ENCODE measurements at places on chromosomes 7 and 10. TPM values are rescaled to one million over a fixed set of nuclear protein-coding genes. Genes with fewer than 3 reads are reported as not detected.

The SPDYE9 gene
- not detected for total RNA-seq

The NPTX2 gene
- 3.1 TPM for total RNA-seq

The CLRN3 gene
- total RNA-seq = not detected

The CXCL12 gene
- 144 TPM for total RNA-seq

The ZNF777 gene
- total RNA-seq = 7.2 TPM

The PSD gene
- 0.49 TPM for total RNA-seq

The LSM8 gene
- total RNA-seq = 19.1 TPM

The TMEM26 gene
- 0.95 TPM for total RNA-seq

DNA sequence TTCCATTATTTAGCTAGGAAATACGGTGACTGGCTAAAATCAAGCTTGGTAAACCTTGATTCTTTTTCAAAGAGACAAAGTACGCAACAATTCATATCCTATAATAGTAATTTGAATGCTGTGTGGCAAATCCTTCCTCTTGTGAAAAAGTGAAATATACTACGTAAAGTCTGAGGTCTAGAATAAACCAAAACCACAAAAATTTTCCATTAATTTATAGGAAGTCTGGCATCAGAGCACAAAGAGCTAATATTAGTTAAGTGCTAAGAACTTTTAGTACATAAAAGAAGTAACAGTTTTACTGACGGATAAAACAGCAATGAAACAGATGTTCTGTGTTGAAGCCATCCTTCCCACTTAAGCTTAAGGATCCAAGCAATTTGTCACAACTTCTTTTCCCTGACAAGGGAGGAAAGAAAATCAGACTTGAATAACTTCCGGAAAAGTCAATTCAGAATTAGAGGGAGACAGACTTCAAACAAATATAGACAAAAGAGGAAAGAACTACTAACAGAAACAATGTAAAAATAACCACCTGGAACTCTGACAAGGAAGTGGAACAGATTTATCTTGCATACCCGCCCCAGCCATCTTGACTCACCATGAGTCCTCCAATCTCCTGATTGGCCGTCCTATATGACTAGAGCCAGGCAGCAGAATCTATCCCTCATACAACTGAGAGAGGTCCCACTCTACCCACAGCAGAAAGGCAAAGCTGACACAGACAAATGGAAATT lies 34.6 kb downstream of the RHEB start:
- no peak for DNase-seq

GRCh38 chr10:22644222-22644621 lies 70.2 kb downstream of the PIP4K2A start:
- DNase-seq = no peak

DNA sequence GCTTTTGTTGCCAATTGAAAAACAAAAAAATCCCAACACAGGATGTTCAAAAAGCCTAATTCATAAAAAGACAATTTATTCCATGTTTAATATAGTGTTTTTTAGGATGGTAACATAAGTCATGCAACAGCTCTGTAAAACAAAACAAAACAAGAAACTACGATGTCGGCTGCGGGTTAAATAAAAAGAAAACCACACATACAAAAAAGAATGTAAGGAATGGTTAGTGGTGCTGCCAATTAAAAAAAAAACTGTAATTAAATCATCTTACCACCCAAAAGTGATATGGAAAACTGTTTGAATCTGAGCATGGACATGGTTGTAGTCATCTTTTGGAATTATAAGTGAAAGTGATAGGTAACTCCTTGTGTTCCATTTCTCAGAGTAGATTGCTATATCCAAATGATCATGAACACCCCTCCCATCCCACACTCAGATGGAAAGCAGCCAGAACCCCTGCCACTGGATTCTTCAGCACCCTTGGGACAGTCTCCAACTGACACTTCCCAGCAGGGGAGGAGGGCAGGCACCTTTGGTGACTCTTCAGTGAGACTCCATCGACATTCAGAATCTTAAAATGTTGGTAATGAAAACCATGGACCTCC lies 14.3 kb upstream of the DAGLB start:
- no peak for DNase-seq

DNA sequence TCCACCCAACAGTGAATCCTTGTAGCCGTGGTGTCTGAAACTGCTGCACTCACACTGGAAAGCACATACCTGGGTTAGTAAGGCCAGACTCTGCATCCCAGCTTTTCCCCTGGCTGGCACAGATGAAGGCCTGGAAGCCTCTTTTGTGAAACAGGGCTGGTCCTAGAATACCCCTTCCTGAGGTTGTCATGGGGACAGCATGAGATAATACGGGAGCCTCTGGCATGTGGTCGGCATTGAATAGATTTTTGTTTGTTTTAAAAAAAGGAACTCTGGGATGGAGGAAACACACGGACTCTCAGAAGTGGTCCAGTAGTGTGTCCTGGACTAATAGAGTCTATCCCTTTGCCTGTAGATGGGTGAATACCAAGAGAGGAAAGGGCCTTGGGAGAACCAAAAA lies 129.7 kb downstream of the TMEM178B start:
- DNase-seq = no peak

- DNase-seq = no peak
Observed at GRCh38 chr10:326350-326749, 191.1 kb downstream of the ZMYND11 start.

- DNase-seq = no peak
Observed at GRCh38 chr10:34736976-34737771, 77.9 kb downstream of the PARD3 start.

DNA sequence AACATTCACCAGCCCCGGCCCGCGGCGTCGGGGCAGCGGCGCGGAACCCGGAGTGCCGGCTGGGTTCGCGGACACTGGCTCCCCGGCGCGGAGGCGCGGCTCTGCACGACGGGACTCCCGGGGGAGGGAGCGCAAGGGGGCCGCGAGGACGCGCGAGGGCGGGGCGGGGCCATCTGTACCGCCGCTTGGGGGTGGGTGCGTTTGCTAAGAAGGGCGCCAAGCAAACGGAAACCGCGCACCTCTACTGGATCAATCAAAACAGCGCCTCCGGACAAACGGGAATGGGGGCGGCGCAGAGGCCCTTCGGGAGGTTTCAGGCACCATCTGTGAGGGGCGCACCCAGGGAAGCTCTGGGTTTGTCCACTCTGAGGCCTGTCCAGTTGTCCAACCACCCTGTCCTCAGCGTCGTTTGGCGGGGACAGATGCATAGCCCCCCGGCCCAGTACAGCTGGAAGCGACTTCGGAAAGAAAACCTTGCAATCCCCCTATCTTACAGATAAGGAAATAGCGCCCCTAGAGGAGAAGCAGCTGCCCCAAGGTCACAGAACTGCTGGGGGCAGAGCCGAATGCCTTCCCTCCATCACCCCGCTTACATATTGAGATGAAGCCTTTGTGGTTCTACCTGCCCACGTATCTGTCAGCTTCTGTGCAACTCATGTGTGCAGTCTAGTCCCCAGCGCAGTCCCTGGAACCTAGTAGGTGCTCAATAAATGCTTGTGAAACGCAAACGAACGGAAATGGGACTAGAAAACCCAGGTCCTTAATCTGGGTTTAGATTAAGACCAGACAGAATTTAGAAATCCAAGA lies 10.7 kb upstream of the SLIT1 start:
- no peak for DNase-seq

DNA sequence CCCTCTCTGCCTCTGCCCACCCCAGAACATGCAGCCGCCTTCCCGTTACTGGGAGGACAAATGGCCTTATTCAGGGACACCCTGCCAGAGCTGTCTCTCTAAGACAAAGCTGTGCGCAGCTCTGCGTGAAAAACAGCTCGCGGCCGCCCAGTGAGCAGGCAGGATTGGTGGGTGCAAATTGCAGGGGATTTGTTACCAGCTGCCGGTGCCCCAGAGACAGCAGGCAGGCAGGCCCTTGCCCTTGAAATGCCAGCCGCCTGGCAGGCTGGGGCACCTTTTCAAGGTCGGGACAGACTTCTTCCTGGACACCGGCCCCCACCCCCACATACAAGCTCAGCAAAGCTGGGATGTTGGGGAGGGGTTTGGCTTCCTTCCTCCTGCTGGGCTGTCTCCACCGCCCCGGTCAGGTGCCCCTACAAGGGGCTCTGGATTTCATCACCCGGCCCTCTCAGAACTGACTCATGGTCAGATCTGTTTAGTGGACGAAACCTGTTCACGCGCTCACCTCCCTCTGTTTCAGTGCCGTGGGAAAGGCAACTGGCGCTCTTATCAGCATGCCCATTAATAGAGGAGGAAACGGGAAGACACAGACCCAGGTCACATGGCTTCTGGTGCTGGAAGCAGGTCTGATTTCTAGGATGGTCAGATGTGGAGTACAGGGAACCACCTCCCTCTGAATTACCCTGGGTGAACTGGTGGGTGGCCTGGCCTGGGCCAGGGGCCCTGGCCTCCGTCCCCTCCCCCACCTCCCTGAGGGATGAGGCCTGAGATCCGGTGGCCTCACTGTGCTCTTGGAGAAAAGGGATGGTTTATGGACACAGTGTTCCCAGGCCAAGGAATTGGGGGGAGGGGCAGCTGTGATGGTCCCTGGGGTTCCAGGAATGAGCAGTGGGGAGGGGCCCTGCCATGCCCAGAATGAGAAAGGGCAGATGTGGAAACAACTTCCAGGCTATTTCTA lies 123.9 kb upstream of the PPIF start:
- DNase-seq = peak; percentile 81

- no peak for DNase-seq
Observed at GRCh38 chr10:12006671-12007070, 35.9 kb downstream of the UPF2 start.

DNA sequence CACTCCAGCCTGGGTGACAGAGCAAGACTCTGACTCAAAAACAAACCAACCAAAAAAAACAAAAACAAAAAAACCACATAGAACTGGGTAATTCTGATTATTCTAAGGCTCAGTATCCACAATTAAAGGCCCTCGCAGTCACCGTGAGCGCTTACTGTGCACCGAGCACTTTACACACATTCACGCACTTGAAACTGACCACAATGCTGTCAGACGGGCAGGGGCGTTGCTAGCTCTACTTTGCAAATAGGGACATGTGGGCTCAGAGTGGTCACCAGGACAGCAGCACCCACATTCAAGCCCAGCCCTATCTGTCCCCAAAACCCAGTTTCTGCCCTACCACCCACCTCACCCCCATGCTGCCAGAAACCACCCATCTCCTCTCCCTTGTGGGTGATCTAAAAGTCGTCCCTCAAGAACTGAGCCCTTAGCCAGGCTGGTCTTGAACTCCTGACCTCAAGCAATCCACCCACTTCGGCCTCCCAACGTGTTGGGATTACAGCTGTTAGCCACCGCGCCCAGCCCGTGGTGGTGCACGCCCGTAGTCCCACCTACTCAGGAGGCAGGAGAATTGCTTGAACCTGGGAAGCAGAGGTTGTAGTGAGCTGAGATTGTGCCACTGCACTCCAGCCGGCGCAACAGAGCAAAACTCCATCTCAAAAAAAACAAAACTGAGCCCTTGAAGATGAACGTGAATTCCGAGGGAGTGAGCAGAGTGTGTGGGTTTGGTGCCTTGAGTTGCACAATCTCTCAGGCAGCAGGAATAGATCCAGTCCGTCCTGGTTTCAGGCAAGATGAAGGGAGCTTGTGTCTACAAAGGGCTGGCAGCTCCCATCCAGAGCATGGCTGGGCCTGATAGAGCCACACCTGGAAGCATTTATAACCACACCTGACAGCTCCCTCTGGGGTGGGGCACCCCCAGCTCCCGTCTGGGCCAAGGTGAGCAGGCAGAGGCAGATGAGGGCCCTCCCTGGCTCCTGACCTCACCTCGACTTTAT lies 5.4 kb upstream of the HSPB1 start:
- DNase-seq = peak; percentile 57

- peak; percentile 89 for DNase-seq
Observed at GRCh38 chr7:155003376-155004214, 671 bp upstream of the PAXIP1 start.

DNA sequence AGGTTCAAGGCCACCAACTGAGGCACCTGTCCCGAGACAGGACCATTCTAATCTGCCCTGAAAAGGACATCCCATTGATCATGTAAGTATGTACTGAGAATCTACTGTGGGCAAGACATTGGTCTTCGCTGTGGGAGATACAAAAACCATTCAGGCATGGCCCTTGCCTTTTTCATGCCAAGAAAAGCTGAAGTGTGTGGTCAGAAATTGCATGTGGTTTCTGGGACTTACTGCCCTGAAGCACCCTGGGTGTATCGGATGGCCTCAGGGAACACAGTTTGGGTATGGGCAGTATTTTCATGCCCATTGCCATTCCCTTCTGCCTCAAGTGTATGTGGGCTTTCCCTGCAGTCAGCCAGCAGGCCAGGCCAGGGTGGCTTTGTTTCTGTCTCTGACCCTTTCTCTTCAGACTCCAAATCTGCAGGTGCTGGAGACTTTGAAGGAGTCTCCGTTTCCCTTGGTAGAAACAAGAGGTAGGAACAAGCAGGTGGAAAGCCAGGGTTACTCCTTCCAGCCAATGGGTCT lies 285.7 kb downstream of the ZEB1 start:
- no peak for DNase-seq

- no peak for DNase-seq
Observed at GRCh38 chr10:103919648-103920025, 1.7 kb upstream of the STN1 start.

GRCh38 chr7:90213521-90213920 lies 2.0 kb downstream of the STEAP2 start:
- DNase-seq = no peak

DNA sequence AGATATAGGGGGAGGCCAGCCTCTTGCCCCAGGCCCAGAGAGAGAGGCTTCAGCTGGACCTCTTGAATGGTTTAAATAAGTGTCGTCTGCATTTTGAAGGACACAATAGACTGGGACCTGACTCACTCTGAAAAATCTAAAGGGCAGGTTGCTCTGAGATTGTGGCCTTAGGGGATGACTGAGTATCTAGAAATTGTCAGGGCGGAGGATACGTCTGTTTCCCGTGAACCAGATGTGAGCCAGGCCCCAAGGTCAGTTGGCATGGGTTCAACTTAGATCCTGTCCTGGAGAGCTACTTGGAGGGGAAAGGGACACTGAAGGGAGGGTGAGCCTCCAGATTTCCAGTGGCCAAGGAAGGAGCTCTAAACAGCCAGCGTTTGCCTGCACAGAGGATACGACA lies 110.2 kb downstream of the CHN2 start:
- DNase-seq = no peak

DNA sequence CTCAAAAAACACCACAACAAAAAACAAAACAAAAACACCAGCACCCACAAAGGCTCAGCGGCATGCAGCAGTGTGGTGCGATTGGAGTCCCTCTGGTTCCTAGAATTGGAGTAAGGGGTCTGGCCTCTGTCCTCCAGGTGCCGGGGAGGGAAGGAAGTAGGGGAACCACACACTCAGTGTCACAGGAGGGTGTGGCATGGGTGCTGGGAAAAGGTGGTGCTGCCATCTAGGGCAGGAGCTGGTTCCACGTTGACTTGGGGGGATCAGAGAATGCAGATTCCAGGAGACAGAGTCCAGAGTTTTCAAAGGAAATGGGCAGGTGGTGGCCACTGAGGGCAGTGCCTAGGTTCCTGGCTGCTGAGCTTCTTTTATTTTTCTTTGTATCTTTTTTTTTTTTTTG lies 19.8 kb upstream of the WIPI2 start:
- no peak for DNase-seq
